AG09309 (cell line): ENCODE measurements at places on chromosomes 2 and 18.

DNA sequence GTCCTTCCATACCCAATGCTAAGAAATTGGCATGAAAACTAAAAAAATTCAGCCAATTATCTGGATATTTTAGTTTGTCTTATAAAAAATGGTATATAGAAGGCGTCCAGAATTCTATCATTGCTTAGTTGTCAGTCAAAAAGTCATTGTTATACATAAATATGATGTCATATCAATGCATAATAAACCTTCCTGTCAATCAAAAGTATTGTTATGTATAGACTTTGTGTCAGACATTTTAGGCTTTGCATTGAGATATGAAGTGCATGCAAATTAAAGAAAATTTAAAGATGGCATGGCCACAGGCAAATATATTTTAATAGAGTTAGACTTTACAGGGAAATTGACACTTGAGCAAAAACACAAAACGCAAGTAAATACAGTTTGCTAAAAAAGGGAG is 173.4 kb upstream of the FANCL start:
- DNase-seq = no peak

DNA sequence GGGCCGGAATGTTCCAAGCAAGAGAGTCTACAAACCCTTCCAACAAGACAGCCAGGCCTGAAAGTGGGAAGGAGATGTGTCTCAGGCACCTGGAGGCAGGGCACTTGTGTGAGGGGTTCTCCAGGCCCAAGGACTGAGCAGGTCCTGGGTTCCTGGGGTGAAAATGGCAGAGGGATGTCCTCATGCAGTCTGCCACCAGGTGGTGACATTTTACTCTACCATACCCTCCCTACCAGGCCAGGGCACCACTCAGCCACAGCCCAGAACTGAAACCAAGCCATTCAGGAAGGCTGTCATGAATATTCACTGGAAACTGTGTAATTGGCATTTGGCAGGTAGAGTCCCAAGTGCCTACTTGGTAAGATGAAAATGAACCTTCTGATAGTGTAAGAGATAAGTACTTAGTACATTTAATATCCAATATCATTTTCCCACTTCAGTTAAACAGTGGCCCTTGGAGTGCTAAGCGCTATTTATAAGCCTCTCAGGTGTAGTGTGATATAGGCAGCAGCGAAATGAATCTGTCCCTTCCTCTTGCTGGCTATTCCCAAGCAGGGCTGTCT is 185.1 kb downstream of the MYO5B start:
- no peak for DNase-seq

DNA sequence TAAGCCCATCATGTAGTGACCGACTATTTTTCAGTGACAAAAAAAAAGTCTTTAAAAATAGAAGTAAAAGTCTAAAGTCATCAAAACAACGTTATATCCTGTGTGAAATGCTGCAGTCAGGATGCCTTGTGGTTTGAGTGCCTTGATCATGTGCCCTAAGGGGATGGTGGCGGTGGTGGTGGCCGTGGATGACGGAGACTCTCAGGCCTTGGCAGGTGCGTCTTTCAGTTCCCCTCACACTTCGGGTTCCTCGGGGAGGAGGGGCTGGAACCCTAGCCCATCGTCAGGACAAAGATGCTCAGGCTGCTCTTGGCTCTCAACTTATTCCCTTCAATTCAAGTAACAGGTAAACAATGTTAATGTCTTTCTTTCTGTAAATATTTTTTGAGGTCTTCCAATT is at the start of gene CD28:
TSS of gene CD28 (plus strand) at position 237 of the 400 bp plus-strand sequence. CDS start at position 295, 58 bp downstream.
- DNase-seq = no peak

DNA sequence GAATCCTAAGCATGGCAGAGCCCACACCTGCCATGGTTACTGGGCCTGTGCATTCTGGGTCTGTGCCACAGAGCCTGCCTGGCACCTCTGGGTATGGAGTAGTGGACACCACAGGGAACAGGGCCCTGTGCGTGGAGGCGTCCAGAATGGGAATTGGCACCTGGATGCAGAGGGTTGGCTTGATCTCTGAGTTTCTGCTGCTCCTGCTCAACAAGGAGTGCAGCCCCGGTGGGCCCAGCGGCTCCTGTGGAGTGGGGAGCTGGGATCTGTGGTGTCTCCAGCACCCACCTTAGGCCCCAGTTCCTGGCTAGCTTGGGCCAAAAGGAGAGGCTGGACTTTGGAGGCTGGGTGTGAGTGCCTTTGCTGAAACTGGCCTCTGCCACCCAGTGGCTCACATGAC is 7.9 kb upstream of the ANKRD62 start:
- no peak for DNase-seq

DNA sequence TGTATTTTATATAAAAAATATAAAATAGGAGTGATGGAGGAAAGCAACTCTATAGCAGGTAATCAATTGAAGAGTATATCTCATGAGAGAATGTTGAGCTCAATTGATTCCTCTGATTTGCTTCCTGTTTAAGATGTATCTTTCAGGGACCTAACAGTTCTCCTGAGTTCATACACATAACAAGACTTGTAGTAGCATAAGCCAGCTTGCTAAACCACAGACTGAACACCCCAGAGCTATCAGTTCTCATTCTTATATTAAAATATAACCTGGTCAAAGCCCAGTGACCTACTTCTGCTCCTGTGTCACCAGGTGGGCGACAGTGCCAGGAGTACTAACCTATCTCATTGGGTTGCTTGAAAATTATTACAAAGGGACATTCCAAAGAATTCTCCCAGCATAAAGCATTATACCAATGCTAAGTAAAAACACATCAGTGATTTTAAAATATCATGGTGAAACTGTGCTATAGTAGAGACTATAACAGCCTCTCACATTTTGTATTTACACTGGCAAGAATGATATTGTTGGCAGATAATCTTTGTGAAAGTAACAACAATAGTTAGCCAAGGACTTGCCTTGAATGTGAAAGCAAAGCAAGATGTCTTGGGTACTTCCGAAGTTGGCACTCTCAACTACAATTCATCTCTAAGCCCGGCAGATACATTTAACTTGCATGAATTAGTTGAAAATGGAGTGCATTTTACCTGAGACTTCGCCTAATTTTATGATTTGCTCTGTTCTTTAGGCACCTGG is 40.8 kb upstream of the CDH20 start:
- no peak for DNase-seq

DNA sequence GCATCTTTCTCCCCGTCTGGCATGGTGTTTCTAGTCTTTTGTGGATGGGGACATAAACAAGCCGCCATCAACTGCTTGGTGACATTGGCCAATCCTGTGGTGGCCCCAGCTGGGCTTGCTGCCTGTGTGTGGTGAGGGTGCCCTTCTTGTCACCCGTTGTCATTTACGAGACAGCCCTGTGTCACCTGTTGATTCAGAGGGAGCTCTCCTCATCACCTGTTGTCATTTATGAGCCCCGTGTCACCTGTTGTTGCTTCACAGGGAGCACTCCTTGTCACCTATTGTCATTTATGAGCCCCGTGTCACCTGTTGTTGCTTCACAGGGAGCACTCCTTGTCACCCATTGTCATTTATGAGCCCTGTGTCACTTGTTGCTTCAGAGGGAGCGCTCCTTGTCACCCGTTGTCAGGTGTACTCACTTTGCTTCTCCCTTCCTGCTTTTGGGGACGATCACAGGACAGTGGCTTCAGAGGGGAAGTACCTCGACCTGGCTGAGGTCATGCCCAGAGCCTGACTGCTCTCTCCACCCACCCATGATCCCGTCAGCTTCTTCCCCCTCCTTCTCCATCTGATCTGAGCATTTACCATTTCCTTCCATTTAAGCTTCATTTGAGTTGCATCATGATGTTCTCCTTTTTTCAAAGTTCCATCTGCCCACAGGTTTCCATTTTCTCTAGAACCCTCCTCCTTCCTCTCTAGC is 29.1 kb downstream of the HPCAL1 start:
- DNase-seq = no peak
